Keratinocyte (primary cell): ENCODE measurements at places on chromosomes 3 and 15.

GRCh38 chr15:54482251-54482650 is 504.0 kb downstream of the UNC13C start:
- DNase-seq = no peak
- no peak overlapping the region for H3K27ac ChIP-seq
- H3K4me1 ChIP-seq = no peaks in the 10 kb centered on the region
- no peaks in the 10 kb centered on the region for H3K36me3 ChIP-seq

DNA sequence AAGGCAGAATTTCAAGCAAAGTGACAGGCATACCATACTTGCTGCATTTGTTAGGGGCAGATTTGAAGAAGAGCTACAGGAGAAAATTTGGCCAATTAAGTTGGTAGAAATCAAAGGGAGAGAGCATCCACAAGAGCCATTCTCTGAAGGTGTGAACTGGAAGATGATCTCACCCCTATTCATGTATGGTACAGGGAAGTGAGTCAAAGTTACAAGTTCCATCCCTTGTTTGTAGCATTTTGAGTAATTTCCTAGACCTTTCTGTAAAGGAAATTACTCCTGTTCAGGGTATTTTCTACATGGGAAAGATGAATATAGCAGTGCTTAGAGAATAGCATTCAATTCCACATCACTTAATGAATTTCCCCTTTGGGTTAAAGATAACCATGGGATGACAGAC is 28.4 kb downstream of the TTC14 start:
- DNase-seq = no peak
- H3K4me1 ChIP-seq = peaks cover 6% of the 10 kb centered on the region
- no peak overlapping the region for H3K4me3 ChIP-seq
- H3K27ac ChIP-seq = no peak overlapping the region
- H3K36me3 ChIP-seq = no peaks in the 10 kb centered on the region

- H3K36me3 ChIP-seq = no peaks in the 10 kb centered on the region
- no peak for DNase-seq
- no peak overlapping the region for H3K4me3 ChIP-seq
Observed at GRCh38 chr3:77868725-77869124, 828.8 kb downstream of the ROBO2 start.

DNA sequence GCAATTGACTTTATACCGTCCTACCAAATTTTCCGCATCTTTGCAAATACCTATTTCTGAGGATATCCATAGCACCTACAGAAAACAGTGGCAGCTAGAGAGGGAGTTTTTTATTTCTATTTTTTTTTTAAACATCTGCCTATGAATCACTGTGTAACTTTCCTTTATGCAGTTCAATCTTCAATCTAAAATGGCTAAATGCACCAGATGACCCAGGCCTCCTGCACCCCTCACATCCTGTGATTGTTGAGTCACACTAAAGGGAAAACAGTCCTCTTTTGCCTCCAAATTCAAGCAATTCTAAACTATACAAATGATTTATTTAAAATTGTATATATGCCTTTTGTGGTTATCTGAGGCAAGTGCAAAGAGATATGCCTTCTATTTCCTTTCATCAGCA is 20.1 kb upstream of the BCL6 start:
- no peak for DNase-seq
- H3K27me3 ChIP-seq = no peaks in the 10 kb centered on the region
- no peaks in the 10 kb centered on the region for H3K36me3 ChIP-seq
- H3K27ac ChIP-seq = no peak overlapping the region
- H3K4me3 ChIP-seq = no peak overlapping the region
- peaks cover 32% of the 10 kb centered on the region for H3K4me1 ChIP-seq

- no peak overlapping the region for H3K4me3 ChIP-seq
- H3K36me3 ChIP-seq = no peaks in the 10 kb centered on the region
- no peak overlapping the region for H3K27ac ChIP-seq
- no peak for DNase-seq
Observed at GRCh38 chr15:57054204-57054750, 135.8 kb downstream of the TCF12 start.

GRCh38 chr3:127093312-127093711 is 99.6 kb upstream of the PRR23E start:
- no peaks in the 10 kb centered on the region for H3K4me1 ChIP-seq
- peaks cover 11% of the 10 kb centered on the region for H3K27me3 ChIP-seq
- no peak overlapping the region for H3K4me3 ChIP-seq

- no peaks in the 10 kb centered on the region for H3K27me3 ChIP-seq
- H3K36me3 ChIP-seq = no peaks in the 10 kb centered on the region
Observed at GRCh38 chr3:147301781-147302180, 104.6 kb downstream of the ZIC4 start.

GRCh38 chr15:33374226-33374914 is 63.6 kb downstream of the RYR3 start:
- H3K4me3 ChIP-seq = no peak overlapping the region
- H3K27ac ChIP-seq = no peak overlapping the region
- no peak for DNase-seq
- H3K27me3 ChIP-seq = no peaks in the 10 kb centered on the region
- H3K36me3 ChIP-seq = no peaks in the 10 kb centered on the region

DNA sequence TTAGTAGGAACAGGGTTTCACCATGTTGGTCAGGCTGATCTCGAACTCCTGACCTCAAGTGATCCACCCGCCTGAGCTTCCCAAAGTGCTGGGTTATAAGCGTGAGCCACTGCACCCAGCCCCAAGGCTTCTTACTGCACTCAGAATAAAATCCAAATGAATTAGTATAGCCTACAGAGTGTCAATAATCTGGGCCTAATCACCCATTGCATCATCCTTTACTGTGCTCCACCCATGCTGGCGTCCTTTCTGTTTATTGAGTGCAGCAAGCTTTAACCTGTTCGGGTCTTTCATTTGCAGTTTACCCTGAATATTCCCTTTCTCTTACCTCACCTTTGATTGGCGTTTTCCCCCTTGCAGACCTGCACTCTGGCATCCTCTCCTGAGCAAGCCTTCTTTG is 77.7 kb downstream of the CEP63 start:
- no peak overlapping the region for H3K4me3 ChIP-seq
- no peak for DNase-seq
- peaks cover 5% of the 10 kb centered on the region for H3K4me1 ChIP-seq
- H3K36me3 ChIP-seq = no peaks in the 10 kb centered on the region

GRCh38 chr15:82043130-82043673 is 2.6 kb downstream of the MEX3B start:
- no peak for DNase-seq
- H3K4me3 ChIP-seq = no peak overlapping the region
- H3K27ac ChIP-seq = no peak overlapping the region
- H3K27me3 ChIP-seq = peaks cover 33% of the 10 kb centered on the region
- H3K4me1 ChIP-seq = peaks cover 10% of the 10 kb centered on the region

- H3K36me3 ChIP-seq = no peaks in the 10 kb centered on the region
- no peaks in the 10 kb centered on the region for H3K27me3 ChIP-seq
- H3K4me3 ChIP-seq = no peak overlapping the region
- no peak for DNase-seq
- peaks cover 27% of the 10 kb centered on the region for H3K4me1 ChIP-seq
Observed at GRCh38 chr3:150360966-150361365, 47.1 kb upstream of the TSC22D2 start.

GRCh38 chr3:72961752-72962151 is 34.9 kb upstream of the PPP4R2 start:
- no peak overlapping the region for H3K4me3 ChIP-seq
- H3K36me3 ChIP-seq = no peaks in the 10 kb centered on the region
- no peak overlapping the region for H3K27ac ChIP-seq
- H3K27me3 ChIP-seq = no peaks in the 10 kb centered on the region
- H3K4me1 ChIP-seq = no peaks in the 10 kb centered on the region

DNA sequence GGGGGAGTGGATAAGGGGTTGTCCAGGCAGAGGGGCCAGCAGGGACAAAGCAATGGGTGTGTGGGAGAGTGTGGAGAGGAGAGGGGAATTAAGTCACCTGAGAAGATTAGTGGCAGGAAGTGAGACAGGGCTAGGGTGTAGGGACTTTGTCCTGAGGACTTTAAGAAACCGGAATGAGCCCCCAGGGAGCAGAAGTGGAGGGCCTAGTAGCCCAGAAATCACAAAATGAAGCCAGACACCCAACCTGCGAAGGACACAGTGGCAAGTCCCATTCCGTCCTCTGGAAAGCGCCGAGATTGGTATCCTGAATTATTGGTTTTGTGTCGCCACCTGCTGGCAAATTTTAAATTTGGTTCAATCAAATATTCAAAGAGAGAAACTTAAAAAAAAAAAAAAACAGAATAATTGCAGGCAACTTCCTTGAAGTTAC is 78.0 kb upstream of the SLC25A36 start:
- H3K27ac ChIP-seq = no peak overlapping the region
- no peaks in the 10 kb centered on the region for H3K4me1 ChIP-seq
- no peaks in the 10 kb centered on the region for H3K27me3 ChIP-seq

DNA sequence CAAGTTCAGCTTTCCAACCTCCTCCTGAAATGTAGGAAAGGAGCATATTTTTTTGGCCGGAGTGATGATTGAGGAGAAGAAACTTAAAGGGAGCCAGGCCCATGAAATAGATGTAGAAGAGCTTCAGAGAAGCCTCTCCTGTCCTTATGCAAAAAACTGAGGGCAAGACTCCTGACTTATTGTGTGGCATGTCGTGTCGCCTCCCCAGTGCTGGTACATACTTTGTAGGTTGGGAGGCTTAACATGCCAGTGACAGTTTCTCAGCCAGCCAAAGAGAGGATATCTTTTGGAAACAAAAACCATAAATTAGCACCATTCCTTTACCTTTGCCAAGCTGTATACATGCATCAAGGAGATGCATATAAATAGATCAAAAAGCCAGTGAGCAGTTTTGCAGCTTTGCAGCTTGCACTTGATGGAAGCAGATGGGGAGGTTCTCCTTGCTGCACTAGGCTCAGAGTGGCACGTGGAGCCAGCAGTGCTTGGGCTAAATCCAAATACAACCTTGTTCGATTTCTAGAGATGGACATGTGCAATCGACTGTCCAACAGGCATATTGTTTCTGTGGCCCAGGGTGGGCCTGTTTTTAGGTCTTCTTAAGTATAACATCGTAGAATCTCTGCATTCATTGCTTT is 10.2 kb downstream of the SLCO3A1 start:
- DNase-seq = no peak
- no peaks in the 10 kb centered on the region for H3K27me3 ChIP-seq
- no peak overlapping the region for H3K4me3 ChIP-seq
- peaks cover 1% of the 10 kb centered on the region for H3K36me3 ChIP-seq
- H3K4me1 ChIP-seq = peaks cover 56% of the 10 kb centered on the region
- H3K27ac ChIP-seq = no peak overlapping the region
